ENCODE measurements at places on chromosomes 2 and 18.

- DNase-seq: no peak
Measured at GRCh38 chr2:107069890-107070289, 183.9 kb upstream of the ST6GAL2 start.

DNA sequence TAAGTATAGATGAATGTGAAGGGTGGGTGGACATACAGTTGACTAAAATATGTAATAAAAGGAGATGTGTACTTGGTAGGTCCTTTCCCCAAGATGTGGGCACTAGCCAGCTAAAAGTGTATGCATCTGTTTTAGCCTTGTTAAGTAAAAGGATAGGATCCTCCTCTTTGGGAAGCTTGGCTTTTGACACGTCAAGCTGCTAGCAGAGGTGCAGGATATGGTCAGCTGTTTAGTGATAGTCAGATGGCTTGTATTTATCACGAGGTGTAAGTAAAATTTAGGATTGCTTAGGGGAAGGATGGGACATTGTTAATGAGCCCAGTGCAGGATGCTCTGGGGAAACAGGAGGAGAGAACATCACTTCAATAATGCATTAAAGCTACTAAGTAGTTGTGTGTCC is 1.5 kb downstream of the MFSD6 start:
- DNase-seq: no peak

GRCh38 chr2:17805717-17806363 is 10.4 kb upstream of the MSGN1 start:
- no peak for DNase-seq

DNA sequence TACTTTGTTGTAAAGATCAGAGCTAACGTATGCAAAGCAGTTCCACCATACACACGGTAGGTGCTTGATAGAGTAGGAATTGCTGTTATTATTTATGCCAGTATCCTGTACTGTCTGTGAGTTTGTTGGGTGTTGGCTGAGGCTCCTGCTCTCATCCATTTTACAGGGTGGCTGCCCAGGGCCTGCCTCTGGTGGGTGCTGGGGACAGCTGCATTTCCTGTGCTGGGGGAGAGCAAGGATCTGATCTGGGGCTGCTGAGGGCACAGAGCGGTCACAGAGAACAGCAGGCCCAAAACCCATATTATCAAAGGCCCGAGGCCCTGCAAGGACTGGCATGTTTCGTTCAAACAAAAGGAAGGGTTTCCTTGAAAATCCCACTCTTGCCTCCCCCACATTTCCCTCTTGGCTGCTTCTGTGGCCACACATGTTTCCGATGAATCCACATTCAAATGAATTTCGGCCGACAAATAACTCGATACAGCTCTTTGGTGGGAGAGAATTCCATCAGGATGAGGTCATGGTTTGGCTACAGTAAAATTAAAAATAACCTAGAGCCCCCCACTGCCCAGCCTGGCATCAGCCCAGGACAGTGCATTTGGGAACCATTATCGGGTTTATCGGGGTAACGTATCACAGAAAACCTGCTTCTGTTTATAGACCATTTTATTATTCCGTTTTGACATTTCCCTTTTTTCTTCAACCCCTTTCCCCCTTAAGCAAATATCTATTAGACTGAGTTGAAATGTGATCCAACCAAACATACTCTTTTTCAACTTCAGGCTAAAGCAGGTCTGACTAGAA is 143.4 kb downstream of the CYRIA start:
- peak; percentile 32 for DNase-seq

DNA sequence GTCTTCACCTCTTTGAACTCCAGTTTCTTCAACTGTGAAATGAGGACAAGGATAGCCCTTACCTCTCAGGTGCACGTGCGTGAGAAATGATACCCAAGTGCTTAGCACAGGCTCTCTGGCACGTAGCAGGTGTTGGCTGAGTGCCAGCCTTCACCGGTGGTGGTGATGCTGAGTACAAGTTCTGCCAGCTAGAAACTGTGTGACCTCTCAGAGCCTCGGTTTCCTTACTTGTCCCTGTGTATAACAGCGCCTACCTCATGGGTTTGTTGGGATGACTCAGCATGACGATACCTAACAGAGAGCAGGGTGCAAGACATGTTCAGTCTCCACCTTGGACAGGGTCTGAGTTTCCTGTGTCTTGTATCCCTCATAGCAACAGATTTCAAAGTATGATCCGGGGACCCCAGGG is 205.1 kb downstream of the TNS1 start:
- no peak for DNase-seq

DNA sequence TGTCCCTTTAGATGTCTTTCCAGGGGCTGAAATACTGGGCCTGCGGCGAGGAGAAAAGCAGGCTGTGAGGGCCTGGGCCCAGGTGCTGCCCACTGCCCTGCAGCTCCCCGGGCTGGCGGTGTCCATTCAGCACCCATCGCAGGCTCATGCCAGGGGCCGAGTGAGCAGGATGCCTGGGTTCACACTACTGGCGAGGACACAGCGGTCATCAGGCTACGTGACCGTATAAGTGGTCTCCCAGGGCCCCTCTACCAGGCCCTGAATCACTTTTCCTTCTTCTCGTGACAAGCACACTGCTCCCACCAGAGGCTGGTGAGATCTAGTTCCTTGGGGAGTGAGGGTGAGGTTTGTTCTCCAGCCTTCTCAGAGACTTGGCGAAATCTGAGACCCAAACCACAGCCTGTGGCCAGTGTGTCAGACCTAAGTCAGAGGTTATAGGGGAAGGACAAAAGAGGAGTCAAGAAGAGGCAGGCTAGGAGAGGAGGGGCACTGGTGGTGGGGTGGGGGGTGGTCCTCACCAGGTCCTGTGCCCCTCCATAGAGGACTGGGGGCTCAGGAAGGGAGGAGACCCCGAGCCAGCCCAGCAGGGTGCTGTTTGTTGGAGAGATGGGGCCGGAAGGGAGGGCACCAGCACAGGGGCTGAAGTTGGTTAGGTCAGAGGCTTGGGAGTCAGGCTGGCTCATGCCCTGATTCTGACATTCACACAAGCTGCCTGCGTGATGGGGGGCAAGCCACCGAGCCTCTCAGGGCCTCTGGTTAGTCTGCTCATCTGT is 6.6 kb upstream of the SEMA4C start:
- peak; percentile 43 for DNase-seq

GRCh38 chr2:110106642-110107041 is 9.0 kb downstream of the MALL start:
- no peak for DNase-seq

DNA sequence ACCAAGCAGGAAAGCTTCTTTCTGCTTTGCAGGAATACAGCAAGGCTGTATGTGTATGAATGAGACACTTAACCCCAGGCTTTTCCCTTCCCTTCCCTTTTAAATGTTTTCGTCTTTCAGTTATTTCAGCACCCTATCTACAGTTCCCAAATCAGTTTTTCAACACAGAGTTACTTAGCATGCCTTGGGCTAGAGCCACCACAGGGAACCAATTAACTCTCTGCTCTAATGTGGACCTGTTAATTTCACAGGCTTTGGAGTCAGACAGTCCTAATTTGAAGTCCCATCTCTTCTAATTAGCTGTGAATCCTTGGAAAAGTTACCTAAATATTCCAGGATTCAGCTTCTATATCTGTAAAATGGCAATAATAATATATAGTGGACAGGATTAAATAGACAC is 89.2 kb upstream of the REG3A start:
- DNase-seq: no peak

- DNase-seq: no peak
Measured at GRCh38 chr2:32068-32467, 14.2 kb downstream of the FAM110C start.

DNA sequence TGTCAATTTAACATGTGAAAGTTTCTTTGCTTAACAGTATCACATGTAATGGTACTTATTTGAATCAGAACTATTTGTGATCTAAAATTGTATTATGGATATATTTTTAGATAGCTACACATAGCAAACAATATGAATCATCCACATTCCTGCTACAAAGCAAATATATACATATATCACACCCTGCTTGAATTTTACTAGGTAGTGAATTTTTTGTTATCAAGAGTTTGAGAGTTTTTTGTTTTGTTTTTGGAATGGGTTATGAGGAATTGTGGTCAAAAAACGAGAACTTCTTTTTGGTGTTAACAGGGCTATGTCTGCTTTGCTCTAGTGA is 635.7 kb downstream of the NRXN1 start:
- no peak for DNase-seq

DNA sequence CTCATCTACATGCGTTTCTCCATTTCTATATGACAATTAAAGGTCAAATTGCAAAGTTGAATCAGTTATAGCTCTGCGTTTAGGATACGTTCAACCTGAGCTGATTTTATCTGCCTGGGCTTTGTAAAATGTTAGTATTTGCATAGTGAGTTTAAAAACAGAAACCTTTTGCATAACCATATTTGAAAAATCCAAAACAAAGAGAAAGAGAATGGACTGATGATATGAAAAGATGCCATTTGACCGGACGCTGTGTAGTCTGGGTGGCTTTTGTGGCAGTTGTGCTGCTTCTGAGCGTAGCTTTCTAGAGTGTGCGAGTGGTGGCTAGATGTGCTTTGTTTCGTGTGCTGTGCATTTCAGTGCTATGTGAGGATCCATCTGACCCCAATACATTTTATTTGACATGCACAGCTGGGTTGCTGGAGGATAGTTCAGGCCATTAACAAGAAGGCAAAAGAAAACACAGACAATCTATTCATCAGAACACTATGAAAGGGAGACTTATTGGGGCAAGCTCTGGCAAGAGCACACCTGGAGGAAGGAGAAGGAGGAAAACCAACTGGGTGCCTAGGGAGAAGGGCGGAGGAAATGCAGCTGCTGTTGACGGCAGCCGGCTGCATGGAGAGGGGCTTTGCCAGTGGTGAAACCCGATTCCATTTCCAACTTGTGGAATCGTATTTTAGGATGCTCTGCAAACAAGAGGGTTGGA is 126.8 kb downstream of the ACOXL start:
- no peak for DNase-seq

GRCh38 chr2:641872-642815 is 35.1 kb downstream of the TMEM18 start:
- DNase-seq: no peak

DNA sequence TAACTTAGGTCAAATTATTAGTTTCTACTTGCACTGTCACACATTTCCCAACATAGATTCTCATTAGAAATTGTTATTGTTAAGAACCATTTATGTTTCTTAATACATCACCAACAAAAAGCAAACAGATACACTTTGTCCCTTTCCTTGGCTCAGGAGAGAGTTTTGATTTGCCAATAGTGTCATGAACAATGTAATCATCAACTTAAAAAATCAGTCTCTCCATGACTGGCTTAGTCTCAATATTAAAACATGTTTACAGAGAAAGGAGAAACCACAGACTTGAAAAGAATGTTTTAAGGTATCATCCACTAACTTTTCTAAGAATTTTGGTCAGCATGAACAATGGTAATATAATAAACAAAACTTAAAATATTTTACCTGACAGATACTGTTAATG is 416.5 kb upstream of the KCNH7 start:
- DNase-seq: no peak

DNA sequence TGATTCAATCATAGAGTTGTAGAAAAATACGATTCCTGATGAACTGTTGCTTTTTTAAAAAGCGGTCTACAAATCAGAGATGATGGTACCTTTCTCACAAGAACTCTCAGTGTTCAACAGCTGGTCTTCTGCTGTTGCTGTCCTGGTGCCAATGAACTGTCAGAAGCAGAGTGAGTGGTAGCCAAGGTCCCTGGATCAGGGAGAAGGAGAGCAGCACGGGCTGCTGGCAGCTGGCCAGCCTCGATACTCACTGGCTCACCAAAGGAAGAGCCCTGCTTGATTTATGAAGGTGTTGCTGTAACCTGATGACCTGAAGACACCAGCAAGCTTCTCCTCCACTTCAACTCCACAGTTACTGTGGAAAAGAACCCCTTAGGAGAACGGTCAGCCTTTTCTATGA is 300.8 kb upstream of the SOX11 start:
- no peak for DNase-seq

GRCh38 chr2:192126912-192127311 is 67.8 kb downstream of the TMEFF2 start:
- DNase-seq: no peak

- no peak for DNase-seq
Measured at GRCh38 chr2:98381494-98381893, 35.2 kb downstream of the CNGA3 start.

- no peak for DNase-seq
Measured at GRCh38 chr2:142041105-142041504, 89.7 kb downstream of the LRP1B start.

DNA sequence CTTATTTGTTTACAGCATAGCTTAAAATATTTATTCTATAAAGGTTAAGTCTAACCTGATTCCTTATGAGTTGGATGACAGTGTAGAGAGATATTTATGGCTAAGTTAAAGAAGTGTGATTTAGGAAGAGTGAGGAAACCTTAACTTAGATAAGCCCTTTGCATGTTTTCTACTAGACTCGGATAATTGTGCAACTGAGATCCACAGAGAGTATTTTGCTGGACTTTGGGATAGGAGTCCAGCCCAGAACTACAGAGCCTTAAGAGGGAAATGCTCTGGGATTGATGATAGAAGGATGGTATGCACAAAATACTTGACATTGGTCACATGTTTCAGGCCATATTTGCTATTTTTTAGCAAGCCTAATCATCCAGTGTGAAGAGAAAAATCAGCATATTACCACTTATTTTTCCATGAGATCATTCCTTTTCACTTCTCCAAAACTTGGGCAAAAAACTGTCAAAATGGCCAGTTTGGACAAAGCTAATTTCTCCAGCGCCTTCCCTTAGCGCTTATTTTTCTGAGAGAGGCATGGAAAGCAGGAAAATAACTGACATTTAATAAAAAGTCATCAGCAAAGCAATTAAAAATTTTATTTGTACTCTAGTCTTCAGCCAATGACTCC is 3.1 kb downstream of the CD28 start:
- no peak for DNase-seq

- DNase-seq: no peak
Measured at GRCh38 chr2:194567661-194568017, 1089.4 kb upstream of the SLC39A10 start.

GRCh38 chr2:223365158-223365679 is 236.9 kb downstream of the SCG2 start:
- DNase-seq: no peak

DNA sequence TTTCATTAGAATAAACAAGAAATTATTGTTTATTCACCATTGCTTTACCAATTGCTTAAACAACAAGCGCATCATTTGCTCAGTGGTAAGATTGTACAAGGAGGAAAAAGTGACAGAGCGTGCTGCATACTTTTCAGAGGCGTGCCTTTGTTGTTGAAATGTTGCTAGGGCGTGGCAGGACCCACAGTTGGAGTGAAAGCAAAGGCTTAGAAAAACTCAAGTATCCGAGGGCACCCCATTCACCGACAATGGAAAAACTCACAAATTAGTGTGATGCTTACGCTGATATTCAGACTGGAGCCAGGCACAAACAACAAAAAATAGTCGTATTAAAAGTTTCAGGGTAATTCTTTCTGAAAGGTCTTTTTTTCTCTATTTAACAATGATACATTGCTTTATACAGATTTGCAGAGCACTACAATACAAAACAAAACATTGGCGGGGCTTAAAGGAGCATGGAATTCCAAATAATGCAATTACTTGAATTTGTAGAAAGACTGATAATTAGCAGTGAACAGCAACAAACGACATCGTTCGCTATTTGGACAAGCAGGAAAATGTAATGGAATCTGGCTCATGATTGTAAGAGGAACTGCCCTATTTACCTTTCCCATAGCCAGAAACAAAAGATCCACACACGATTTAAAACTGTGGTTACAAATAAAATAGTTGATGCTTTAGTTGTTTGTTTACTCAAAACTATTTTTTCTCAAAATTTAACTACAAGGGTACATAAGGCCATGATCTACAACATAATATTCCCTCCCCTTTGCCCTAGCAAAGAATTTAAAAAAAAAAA is 37.8 kb upstream of the RTTN start:
- DNase-seq: no peak

Measured in brain microvascular endothelial cell (primary cell).